ENCODE measurements at places on chromosomes 3 and 15. TPM values are rescaled to one million over a fixed set of nuclear protein-coding genes. Genes with fewer than 3 reads are reported as not detected.

Gene CYP1A1
- 0.18 TPM for total RNA-seq

Gene KNG1
- not detected for total RNA-seq

Gene XCR1
- total RNA-seq: 0.08 TPM

Gene PP2D1
- total RNA-seq: not detected

GRCh38 chr3:70127192-70127591, 127.7 kb downstream of the SAMMSON start:
- DNase-seq: no peak

DNA sequence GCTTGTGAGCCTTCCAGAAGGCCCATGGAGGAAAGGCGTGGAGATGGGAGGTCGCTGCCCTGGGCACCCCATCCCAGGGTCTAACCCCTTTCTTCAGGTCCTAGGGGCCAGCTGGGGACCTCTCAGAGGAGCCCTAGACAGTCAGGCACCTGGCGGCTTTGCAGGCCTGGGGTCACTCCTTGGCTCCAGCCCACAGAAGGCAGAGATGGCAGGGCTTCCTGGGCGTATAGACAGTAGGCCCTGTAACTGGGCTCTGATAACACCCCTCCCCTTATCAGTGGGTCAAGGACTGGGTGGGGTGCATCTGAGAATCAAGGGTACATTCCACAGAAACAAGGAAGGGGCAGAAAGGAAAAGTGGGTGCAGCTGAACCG, 16.7 kb downstream of the ZDHHC19 start:
- DNase-seq: no peak

DNA sequence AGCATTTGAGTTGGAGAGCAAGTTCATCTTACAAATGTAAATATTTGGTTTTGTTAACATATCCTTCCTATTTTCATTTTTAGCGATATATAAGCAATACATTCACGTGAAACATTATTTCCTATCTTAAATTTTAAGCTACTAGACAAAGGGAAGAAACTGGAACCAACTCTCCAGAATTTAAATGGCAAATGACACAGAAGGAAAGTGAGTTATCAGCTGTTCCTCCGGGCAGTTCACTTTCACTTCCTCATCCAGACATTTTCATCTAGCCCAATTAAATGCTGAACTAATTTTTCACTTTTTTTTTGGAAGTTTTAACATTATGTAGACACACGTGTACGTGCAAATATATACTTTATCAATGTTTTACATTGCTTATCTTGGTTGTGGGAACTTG, 58.7 kb downstream of the MORC1 start:
- no peak for DNase-seq

Data from esophagus squamous epithelium (tissue), 5 donors.